ENCODE measurements at places on chromosomes 4 and X.

GRCh38 chr4:83503974-83504373 lies 19.1 kb upstream of the ABRAXAS1 start:
- DNase-seq, result no peak

DNA sequence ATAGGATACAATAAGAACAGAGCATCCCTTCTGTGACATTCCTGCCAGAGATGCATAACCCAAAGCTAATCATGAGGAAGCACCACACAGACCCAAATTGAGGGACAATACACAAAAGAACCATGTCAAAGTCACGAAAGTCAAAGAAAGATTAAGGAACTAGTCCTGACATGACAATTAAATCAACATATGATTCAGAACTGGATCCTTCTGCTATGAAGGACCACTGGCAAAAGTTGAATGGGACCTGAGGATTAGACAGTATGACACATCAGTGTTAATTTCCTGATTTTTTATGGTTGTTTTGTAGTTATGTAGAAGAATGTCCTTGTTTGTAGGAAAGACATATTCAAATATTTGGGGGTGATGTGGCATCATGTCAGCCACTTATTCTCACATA lies 13.9 kb downstream of the ACOT9 start:
- no peak for DNase-seq

- DNase-seq, result no peak
Measured at GRCh38 chrX:39196192-39197102, 395.2 kb downstream of the MID1IP1 start.

DNA sequence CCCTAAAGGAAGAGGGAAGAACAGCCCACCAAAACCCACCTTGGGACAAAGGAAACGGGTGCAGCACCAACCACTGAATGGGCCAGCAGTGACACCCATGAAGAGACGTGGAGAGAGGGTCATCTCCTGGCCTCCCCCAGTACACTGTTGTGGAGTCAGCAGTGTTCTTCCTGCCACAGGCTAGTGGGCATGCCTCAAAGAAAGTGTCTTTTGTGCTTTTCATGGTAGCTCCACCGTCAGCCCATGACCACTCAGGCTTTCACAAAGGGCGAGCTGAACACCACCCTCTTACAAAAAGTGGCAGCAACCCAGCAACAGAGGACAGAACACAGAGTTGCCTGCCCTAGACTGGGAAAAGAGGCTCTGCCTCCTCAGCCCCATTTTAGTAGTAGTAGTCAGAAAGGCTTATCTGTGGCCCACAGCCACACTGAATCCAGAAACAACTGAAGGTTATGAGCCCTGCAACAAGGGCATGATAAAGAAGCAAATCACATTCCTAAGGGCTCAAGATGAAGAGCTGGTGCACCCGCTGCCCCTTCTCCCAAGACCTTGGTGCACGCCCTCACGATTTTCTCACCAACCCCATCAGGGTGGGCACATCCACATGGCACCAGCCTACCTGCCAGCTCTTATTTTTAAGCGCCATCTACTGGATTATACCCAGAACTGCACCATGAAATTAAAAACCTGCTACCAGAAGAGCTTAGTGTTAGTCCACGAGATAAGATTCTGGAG lies 53.1 kb downstream of the RAB28 start:
- no peak for DNase-seq

DNA sequence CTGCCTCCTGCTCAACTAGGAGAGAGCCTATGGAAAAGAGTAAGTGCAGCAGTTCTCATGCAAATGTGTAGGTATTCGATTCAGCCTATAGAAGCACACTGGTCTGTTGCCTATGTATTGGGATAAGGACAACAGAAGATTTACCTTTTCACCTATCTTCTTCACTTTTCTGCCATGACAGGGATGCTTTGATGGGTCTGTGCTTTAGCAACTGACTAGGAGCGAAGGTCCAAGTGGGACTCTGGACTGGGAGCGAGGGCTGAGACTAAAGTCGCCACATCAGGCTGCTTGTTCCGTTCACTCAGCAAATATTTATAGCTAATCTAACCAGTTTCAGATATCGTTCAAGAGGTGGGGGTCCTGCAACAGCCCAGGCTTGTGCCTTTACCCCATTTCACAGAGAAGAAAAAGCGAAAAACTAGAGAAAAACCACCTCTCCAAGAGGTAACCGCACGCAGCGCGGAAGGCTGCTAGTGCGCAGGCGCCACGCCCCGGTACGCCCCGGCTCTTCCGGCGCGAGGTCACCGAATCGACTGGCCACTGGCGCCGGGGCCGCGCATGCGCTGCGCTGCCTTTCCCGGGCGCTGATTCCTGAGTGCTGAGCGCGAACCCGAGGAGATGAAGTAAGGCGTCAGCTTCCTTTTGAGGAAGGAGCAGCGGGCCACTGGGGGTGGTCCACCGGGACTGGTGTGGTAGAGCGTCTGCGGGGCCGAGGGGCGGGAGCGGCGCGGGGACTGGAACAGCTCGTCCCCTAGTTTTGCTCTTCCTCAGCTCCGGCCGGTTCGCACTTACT lies at the start of gene RBMX2:
TSS of gene RBMX2 (plus strand) at position 573 of the 793 bp plus-strand sequence. CDS start at position 619, 46 bp downstream.
- DNase-seq, result peak; percentile 82

- no peak for DNase-seq
Measured at GRCh38 chr4:159374749-159375530, 272.1 kb downstream of the RAPGEF2 start.

DNA sequence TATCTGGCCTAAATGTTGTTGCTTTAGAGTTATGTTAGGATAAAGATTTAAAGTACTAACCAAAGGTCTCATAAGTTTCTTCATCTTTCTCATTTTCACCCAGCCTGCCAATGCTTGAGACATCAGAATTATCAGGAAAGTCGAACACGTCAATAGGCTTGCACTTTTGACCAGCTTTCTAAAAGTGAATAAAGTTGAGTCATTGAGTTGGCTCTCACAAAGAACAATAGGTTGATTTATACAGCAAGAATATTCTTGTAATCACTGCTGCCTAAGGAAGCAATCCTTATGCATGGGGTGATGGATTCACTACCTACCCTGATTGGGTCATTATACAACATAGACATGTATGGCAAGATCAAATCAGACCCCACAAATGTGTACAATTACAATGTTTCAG lies 5.0 kb downstream of the CENPU start:
- no peak for DNase-seq

DNA sequence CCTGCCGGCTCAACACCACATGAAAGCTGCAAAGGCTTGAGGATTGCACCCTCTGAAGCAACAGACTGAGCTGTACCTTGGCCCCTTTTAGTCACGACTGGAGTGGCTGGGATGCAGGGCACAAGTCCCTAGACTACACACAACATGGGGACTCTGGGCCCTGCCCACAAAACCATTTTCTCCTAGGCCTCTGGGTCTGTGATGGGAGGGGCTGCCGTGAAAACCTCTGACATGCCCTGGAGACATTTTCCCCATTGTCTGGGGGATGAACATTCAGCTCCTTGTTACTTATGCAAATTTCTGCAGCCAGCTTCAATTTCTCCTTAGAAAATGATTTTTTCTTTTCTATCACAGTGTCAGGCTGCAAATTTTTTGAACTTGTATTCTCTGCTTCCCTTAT lies 123.5 kb upstream of the SMARCAD1 start:
- DNase-seq, result no peak

DNA sequence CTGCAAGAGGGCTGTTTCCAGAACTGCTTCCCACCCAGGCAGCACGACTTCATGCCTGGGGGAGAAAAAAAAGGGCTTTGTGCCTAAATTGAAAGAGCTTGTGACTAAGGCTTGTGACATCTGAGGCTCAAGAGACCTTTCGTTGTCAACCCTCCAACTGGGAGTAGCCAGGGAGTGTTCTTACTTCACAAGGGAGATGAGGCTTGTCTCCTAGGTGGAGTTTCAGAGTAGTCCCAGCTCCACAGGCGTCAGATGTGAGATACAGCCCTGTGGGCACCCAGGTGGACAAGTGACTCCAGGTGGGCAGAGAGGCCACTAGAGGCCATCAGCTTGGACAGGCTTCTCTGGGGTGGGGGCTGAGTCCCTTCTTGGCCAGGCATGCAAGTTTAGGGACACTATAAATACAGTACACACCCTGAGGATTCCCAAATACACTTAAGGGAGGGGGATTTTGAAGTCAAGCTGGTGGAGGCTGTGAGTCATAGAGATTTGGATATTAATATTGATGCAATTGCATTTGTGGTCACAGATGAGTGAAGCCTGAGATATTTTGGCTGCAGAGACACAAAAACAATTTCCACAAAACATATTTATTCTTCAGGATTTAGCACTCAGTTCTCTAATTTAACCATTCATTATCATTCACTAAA lies 40.1 kb upstream of the SETD7 start:
- no peak for DNase-seq

- DNase-seq, result no peak
Measured at GRCh38 chr4:139907001-139907809, 241.6 kb downstream of the MGST2 start.

Data from NCI-H1930 (cell line).